ENCODE measurements at places on chromosomes 3 and 15.

DNA sequence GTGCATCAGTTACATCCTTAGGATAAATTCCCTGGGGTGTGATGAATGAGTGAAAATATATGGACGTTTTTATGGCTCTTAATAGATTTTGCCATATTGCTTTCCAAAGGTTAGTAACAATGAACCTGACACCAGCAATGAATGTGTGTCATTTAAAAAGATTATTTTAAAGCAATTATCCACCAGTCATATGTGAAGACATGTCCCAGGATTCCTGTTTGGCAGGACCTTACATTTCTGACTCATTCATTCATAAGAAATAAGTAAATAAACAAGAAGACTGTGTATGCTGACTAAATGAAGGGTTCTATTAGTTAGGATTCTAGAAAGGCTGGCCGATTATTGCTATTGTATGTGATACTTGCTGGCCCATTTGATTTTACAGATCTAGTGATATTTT is 201.5 kb downstream of the SOX2 start:
- no peak for DNase-seq

- no peak for DNase-seq
Measured at GRCh38 chr3:51502562-51502910, 2.7 kb upstream of the DCAF1 start.

DNA sequence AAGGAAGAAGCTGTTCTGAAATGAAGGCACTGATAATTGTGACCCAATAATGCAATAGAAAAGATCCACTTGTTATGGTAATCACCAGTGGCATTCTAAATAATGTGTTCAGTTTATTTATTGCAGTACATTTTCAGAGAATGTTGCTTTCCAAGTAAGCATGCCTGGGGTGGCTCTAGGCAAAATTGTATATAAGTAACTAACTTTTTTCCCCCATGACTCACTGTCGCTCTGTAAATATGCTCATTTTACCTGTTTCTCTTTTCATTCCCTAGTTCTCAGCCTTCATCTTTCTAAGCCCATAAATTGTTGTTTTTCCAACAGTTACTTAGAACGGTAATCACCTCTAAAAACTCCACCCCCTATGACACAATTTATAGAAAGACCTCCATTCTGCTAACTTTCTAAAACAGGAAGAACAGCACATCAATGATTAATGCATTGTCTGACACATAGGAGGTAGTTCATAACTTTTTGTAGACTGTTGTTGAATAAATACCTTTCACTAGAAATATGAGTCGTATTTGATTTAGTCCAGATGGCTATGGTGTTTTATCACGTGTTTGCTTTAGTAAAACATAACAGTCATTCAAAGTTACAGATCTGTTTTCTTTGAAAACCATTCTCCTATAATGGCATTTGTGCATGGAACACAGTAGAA is 143.1 kb downstream of the LSAMP start:
- DNase-seq: no peak

GRCh38 chr15:98177966-98178592 is 217.6 kb downstream of the ARRDC4 start:
- DNase-seq: peak; percentile 1

- DNase-seq: no peak
Measured at GRCh38 chr3:61890586-61890985, 329.2 kb downstream of the PTPRG start.

Measured in NCI-H1694 treated with DMSO at 0.1 percent for 48 hours (cell line).